NCI-H1417 treated with DMSO at 0.1 percent for 48 hours (cell line): ENCODE measurements at places on chromosomes 5 and 9.

DNA sequence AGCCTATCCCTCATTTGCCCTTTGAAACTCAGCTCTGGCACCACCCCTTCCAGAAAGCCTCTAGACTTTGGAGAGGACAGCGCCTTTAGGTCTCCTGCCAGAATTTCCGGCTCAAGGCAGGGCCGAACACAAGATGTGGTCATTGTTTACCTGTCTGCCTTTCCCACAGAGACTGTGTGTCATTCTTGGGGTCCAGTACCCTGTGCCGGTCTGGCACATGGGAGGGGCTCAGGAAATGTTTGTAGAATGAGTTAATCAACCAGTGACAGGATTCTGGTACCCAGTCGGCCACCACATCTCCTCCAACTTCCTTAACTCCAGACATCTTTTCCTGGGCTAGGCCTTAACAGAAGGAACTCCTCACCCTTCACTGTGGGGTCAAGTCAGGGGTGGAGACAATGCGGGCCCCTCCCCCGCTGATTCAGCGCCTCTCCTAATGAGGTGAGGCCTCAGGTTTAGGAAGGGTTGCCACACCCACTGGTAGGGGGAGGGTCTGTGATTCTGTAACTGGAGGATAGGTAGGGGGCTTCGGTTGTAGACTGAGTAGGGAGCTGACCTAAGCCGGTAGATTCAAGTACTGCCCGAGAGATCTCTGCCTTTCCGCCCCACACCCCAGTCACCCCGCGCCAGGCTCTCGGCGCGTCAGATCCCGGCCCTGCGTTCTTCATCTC, 29.3 kb downstream of the PCDH1 start:
- DNase-seq: no peak

GRCh38 chr5:153782589-153783361, 255.9 kb downstream of the FAM114A2 start:
- DNase-seq: no peak

GRCh38 chr9:38622288-38622674, 1.9 kb upstream of the ANKRD18A start:
- no peak for DNase-seq

DNA sequence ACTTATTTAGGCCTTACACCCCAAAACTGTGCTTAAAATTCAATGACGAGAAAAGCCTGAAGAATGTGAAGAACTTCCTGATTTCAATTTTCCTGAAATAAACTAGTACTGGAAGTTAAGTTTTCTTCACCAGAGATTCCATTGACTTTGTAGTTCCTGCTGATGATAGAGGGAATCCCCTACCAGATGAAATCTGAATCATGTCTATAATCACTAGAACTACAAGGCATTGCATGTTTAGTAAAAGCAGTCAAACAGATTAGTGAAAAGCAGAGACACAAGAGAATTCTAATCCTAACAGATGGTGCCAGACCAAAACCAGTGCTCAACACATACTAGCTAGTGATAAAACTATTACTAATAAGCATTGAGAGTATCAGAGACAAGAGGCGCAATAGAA, 130.0 kb downstream of the PDE4D start:
- DNase-seq: no peak

DNA sequence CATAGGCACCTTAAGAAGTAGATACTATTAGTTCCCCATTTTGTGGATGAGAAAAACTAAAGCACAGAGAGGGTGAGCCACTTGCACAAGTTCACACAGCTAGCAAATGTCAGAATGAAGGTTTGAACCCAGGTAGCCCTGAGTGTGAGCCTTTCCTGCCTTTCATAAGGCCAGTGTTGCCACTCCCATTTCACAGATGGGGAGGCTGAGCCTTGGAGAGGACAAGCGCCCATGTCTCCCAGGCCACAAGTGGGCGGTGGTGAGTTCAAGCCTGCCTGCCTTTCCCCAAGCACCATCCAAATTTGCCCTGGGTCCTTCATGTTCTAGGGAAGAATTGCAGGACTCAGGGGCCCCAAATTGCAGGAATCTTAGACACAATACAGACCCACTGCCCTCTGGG, 50.6 kb downstream of the LHX2 start:
- no peak for DNase-seq

GRCh38 chr9:104921067-104921741, 6.8 kb downstream of the ABCA1 start:
- no peak for DNase-seq

GRCh38 chr5:6066016-6066415, 312.3 kb downstream of the MED10 start:
- no peak for DNase-seq

DNA sequence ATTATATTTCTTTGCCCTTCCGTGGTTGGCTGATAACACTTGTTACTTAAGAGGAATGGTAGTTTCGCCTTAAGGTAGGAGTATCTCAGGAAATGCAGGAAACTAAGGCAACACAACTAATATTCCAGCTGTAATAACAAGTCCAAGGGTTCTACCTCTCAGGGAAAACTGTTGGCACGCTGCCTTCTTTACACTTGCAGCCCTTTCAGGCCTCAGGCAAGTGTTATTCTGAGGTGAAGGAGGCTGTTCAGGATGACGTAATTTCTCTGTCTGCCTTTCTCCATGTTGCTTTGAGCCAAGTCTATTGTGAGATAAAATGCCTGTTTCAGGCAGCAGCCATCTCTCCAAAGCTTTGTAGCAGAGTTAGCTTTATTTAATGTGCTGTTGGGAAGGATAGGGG, 38.0 kb downstream of the VCAN start:
- DNase-seq: no peak

DNA sequence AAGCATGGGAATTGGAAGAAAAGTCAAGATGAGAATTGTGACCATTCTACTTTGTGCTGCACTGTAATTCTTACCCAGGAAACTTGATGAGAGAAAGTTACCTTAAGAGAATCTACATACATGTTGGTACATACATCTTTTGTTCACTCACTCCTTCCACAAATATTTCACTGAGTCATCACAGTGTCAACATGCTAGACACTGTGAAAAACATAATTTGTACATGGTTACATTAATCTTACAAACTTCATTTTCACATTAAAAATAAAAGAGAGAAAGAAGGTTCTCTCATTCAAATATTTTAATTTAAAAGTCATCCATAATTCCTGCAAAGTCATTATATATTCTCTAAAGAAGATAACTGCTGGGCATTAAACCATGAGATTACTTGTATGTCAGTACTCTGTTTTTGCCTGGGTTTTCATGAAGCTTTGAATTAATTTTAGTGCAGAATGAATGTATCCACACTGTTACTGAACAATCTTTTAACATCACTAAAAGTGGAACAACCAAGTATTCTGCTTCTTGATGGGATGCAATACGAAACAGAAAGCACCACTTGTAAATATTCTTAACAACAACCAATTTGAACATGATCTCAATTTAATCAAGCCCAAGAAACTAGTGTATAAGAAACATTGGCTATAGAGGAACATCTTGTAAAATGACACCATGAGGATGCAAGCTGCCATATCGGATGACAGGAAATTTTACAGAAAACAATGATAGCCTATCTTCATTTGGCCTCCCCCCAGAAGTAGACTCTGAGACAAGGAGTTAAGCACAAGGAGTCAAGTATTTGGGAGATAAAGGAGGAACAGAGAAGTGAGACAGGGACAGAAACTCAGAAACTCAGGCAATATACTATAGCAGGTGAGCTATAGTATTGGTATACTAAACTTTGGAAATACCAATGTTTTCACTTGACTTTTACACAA, 28.4 kb downstream of the ERP44 start:
- DNase-seq: no peak

DNA sequence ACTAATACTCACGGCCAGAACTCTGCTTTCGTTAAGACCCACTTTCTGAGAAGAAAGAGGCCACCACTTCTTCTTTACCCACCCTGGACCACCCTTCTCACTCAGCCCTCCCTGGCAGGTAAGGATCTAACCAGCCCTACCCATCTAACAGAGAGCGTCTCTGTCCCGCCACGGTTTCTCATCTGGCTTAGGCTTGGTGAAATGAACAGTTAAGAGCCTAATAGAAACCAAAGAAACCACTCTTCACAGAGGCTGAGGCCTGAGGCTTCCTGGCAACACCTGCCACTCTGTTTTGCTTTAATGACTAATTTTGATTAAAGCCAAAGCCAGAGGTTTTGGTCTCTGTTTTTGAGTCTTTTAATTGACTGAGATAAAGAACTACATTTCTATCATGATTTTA, 354.1 kb upstream of the SLC30A5 start:
- DNase-seq: no peak

DNA sequence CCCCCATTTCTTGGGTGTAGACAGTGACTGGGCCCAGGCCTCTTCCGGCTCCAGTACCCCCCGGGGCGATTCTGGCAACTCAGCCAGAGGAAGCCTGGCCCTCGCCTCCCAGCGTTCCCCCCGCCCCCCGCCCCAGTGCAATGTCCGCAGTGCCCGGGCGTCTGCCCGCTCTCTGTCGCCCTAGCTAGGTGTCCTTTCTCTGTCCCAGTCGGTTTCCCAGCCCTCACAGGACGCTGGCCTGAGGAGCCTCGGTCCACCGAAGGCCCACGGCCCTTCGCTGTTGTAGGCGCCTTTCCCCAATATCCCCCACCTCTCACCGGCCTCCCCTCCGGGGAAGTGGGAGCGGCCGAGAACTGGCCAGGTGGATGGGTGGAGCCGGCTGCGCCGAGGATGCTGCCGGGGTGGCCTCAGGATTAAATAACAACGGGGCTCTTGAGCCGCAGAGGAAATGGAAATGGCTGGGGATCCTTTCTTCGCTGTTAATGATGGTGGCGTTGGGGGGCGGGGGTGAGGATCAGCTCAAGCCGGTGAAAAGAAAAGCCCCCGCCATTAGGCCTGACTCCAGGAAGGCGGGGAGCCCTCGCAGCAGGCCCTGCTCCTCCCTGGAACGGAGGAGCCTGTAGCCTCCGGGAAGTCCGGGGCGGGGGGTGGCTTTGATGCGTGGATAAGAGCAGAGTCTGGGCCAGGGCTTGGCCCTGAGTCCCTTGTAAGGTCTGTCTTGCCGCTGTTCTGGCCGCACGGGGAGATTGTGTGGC, 1.1 kb upstream of the SPRY4 start:
- DNase-seq: no peak

- DNase-seq: no peak
Measured at GRCh38 chr5:97764700-97765099, 581.7 kb upstream of the RIOK2 start.

DNA sequence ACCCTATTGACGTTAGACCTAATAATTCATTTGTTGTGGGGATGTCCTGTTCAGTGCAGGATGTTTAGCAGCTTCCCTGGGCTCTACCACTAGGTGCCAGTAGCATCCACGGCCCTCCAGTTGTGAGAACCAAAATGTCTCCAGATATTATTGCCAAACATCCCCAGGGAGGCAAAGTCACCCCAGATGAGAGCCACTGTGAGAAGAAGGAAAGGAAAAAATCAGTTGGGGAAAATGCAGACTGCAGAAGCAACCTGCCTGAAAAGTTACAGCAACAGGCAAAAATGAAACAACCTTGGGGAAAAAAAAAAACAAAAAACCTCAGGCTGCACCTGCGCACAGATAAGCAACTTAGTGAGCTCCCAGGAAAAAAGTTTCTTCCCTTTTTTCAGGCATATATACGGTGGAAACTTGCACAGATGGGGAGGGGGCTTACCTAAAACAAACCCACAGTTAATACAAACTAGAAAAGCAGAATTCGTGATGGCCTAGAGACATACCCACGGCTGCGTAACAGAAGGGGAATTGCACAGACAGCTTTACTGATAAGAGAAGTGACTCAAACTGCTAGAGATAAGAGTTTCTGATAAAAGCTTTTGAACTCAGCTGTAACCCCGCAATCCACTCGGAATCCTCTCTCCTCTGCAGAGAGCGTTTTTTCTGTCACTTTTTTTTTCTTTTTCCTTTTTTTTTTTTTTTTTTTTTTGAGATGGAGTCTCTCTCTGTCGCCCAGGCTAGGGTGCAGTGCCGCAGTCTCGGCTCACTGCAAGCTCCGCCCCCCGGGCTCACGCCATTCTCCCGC, 29.8 kb upstream of the FBP1 start:
- DNase-seq: no peak

DNA sequence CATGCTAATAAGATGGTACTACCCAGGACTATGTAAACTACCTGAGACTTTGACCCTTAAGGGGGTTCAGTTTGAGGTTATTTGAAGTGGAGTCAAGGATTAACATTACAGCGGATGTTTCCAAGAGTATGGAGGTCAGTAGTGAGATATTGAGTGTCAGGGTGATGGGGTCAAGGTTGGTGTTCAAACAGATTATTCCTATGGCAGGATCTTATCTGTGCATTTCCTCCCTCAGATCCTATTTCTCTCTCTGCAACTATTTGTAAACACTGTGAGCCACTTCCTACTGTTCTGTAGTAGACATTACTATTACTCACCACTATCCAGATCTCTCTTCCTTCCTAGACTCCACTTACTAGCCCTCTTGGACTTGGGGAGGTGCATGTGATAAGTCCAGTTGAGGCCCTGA, 54.0 kb upstream of the STOM start:
- DNase-seq: no peak

DNA sequence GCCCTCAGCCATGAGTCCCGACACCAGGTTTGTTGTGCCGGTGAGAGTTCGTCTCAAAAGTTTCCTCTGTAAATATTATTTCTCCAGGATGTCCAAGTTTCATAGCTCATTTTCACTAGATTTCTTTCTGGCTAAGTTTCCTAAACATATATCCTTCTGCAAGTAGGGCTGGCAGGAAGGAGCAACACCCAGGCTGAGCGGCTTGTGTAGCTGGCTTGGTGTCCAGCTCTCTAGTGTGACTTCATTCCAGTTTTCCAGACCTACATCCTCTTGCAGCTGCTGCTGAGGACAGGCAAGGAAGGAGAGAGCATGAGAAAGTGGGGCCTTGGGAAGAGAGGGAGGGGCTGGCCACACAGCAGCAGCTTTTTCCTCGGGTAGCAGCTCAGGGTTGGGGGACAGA, 80.3 kb downstream of the FGF1 start:
- no peak for DNase-seq

DNA sequence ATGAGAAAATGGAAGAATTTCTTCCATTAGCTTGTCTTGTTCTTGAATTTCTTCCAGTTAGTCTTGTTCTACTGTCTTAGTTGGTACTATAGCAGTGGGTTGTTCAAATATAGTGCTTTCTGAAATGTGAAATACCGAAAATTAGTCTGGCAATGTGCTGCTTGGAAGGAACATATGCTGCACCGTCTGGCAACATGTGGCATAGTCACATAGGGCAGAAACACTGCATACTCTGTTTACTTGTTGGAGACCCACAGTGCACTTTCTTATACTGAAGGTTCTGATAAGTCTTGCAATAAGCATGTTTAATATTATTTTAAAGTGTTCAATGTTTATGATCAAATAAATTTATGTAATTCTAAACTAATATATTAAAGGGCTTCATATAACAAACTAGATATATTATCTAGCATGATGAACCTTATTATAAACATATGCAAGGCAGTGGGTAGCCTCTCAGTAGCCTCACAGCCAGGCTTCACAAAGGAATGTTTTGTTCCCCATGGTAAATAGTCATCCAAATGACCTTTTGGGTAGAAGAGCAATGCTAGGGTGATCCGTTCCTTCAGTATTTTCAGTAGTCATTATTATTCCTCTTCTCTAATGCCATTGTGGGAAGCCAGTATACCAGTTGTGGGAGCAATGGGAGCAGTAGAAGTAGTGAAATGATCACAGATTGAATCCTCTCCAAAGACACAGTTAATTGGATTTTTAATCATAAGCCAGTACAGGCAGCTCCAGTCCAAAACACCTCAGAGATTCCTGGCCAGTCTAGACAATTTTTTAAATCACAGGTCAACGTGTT, 1106.7 kb downstream of the DTWD2 start:
- no peak for DNase-seq
